ENCODE measurements at places on chromosomes 3 and 15. TPM values are rescaled to one million over a fixed set of nuclear protein-coding genes. Genes with fewer than 3 reads are reported as not detected.
A peak's percentile ranks its signal among the peaks of the same experiment; 100 is the strongest.

DNA sequence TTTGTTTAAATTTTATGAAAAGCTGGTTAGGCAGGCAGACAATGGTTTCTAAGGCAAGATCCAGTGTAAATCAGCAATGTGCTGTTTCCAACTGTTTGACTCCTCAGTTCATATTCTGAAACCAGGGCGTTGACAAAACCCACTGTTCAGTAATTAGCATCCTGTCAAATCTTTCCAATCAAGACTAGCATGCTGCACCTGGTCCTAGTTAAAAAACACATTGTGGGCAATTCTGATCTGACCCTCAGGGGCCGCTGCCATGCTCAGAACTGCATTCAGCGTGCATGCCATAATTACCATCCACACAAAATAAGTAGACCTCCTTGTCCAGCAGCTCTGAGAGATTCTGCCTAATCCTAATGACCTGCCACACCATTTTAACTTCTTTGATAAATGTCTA is 20.9 kb upstream of the RBP1 start:
- no peak for DNase-seq

The KCNAB1 gene
- total RNA-seq = not detected

The LRTM1 gene
- not detected for total RNA-seq

The ARGFX gene
- not detected for total RNA-seq

DNA sequence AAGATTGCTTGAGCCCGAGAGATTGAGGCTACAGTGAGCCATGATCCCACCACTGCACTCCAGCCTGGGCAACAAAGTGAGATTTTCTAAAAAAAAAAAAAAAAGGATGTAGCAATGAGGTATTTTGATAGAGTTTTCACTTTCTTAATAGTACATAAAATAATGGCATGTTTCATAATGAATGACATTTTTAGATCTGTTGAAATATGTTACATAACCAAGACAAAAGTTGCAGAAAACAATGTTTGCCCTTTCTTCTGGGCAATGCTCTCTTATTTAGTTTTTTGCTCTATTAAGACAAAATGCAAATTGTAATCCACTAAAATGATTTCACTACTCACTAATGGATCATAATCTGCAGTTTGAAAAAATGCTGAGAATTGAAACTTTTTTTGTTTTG is 4.4 kb upstream of the MAPK6 start:
- no peak for DNase-seq

GRCh38 chr3:10779293-10779805 is 36.7 kb upstream of the SLC6A11 start:
- DNase-seq = no peak

DNA sequence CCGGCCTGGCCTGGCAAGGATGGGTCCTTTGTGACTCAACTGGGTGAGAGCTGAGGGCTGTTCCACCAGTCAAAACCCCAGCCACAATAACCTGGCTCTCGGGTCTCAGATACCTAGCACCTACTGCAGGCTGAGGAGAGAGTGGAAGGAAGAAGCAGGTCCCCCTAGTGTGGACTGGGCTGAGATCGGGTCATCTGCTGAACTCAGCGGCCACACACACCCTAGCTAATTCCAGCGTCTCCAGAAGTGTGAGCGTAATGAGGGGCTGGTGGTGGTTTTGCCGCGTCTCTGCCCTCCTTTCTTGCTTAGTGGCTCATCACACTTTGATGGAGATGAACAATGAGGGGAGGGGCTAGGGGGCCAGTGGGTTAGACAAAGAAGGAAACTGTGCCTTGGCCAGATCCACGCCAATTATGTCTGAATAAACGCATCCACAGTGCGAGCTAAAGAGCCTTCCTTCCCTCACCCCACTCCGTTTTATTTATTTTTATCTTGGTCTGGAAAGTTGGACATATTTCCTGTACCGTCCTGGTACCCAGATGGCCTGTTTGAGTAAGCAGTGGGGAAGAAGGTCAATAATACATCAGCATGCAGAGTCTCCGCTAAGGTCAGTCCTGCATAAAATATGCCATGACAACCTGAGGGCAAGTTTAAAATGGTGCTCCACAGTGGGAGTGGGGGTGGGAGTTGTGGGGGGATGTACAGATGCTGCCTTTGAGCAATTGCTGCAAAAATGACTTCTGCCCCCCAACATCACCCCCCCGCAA is 370.0 kb downstream of the WDR72 start:
- DNase-seq = no peak

DNA sequence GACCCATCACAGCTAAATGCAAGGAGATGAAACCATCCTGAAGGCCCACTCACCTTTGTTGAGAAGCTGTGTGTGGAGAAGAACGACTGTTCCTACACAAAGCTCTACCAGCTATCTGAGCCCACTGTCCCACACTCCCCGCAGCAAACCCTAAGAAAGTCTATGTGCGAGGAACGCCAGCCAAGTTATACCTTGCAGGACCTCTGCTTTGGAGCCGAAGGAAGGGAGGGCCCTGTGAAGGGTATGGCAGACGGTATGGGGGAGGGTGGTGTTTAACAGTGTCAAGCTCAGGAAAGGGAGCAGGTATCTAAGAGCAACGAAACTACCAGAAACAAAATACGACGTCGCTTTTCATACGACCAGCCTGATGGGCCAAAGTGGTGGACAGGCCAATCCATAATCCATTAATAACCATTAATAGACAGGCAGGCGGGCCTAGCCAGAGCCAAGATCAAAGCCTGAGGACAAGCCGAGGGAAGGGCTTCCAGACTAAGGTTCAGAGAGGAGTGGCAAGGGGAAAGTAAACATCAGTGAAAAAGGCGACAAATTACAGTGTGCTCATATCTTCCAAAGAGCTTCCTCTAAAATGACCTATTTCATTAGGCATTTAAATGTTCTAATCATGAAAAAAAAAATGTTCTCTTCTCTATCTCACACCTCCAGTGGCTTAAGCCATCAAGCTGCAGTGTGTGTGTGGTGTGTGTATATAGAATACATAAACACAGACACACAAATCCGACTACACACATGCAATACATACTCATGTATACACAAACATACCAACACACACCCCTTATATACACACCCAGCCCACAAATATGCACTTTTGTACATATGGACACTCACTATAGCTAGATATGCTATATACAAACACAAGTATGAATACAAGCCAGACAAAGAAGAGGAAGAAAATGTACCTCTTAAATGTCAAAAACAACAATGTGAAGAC is 43.9 kb downstream of the PTPN23 start:
- no peak for DNase-seq

DNA sequence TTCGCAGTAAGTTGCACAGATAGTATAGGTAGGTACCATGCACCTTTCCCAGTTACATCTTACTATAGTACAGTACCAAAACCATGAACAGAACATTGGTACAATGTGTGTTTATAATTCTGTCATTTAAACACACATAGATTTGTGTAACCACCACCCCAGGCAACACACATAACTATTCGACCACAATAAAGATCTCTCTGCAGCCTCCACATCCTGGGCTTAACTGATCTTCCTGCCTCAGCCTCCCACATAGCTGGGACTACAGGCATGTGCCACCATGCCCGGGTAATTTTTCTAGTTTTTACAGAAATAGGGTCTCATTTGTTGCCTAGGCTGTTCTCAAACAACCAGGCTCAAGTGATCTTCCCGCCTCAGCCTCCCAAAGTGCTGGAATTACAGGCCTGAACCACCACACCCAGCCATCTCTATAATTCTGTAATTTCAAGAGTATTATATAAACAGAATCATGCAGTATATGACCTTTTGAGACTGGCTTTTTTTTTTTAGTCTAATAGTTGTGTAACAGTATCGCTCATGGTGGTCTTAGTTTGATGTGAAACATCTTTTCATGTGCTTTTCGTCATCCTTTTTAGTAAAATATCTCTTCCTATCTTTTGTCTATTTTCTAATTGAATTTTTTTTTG is 13.3 kb upstream of the TMF1 start:
- no peak for DNase-seq

DNA sequence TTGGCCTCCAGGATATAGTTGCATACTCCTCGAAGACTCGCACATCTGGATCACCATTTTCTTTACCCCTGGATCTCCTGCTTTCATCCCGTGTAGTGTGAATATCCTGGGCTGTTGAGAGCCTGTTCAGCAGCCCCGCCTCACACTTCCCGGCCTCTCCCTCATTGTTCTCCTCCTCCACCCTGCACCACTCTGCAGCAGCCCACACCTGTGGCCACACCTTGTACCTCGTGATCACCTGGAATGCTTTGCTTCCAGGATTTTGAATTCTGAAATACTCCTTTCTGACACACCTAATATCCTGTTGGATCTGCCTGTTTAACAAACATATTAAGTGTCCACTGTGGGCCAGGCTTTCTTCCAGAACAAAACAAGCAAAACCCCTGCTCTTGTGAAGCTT is 14.4 kb downstream of the ABHD17C start:
- no peak for DNase-seq

DNA sequence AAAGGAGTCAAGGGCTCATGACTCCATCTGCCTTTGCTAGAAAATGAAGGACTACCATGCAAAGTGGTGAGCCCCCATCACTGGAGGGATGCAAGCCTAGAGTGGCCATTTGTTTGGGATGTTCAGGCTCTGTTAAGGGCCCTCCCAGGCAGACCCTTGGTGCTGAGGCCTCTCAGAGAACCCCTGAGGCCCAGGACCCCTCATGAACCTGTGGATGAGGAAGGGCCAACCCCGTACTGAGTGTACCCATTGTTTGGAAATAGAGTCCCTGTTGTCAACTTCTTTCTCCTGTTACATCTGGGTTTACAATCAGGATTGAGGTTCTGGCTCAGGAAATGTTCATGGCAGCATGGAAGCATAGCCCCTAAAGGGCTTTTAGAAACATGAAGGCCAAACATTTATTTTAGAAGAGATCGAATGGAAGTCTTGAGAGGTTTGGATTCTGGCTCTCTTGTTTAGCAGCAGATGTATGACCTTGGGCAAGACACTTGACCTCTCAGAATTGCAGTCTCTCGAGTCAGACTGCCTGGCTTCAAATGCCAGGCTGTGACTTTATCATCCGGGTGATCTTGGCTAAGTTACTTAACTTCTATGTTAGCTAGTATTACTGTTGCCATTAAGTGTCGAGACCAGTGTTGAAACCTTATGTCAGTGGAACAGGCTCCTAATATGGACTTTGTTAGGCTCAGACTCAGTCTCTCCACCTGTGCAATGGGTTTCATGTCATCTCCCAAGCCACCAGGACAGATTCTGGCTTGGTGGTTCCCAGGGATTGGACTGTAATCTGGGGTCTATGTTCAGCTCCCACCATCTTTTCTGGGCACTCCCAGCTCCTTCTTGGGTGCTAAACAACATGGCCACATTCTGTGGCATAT is 12.4 kb downstream of the ITGA11 start:
- no peak for DNase-seq

DNA sequence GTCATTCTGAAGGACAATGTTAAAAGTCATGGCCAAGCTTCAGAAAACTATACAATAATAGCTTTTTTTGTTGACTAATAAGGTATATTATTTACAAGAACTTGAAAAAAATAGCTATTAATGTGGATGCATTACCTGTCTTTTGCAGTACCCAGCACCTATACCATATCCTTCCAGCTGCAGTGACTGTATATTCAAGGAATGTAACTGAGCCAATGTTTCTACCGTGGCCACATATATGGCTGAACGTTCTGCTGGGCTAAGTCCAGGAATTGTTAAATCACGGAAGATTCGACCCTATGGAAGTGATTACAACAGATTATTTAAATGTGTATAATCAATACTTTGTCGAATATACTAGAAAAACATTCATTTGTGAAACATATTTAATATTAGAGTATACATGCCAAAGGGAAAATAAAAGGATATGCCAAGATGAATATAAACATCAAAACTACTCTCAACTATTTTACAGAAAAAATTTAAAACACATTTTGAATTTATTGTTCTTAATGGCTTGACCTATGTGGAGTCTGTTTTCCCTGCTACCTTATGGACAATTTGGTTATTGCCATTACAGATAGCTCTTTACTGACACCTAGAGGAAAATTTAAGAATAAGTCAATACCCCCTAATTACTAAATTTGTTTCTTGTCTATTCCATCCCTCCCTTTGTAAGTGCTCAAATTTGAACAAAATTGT is 17.6 kb downstream of the ACAD11 start:
- DNase-seq = peak; percentile 54

DNA sequence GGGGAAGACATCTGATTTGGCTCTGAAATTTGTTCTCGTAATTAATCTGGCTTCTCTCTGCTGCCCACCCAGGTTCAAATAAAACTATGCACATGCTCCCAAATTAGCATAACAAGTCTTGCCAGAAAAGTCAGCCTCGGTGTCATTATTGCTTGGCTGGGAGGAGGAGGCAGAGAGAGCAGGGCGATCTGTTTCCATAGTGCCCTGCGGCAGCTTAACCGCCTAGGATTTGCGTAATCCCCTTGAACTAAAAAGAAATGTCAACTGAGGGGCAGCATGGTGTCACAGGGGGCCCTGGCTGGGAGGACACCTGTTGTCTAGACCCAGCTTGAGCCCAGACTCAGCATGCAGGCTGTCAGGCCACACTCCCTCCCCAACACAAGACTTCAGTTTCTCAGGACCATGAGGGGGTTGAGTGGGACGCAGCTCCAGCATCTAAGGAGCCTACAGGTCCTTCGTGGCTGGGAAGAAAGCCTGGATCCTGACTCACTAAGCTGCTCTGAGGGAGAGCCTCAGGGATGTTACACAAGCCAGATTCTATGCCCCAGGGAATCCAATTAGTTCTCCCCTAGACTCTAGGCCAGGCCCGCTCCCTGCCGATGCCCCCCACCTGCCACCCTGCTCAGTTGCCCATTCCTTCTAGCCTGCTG is 17.3 kb downstream of the MRPS11 start:
- DNase-seq = no peak

The GPR87 gene
- total RNA-seq = not detected

- DNase-seq = no peak
Observed at GRCh38 chr3:23242106-23242505, 39.0 kb downstream of the UBE2E2 start.

The SCG5 gene
- not detected for total RNA-seq

DNA sequence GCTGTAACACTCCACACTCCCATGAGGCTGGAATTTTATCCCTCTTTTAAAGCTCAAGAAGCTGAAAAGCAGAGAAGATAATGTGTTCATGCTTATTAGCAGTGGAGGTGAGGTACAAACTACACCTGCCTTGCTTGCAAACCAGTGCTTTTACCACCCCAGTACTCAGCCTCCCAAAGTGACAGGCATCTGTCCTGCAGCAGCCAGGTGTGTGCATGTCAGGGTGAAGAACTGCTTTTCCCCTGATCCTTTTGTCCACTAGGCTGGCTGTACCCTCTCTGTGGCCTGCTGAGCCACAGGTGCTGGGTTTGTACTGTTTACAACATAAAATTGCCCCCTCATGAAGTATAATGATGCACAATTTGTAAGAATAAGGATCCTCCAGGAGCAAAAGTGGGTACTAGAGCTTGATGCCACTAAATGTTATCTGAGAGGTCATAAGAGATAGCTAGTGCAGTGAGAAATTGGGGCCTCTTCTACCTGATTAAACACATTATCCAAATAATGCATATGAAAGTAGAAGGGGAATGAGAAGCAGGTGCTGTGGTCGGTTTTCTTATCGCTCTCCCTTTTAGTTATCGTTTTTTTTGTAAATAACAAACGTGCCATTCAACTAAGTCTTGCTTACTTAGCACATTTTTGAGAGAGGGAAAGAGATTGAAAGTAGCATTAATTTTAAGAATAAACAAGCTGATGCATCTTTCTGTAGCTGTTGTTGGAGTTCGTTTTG is 39.2 kb upstream of the GADL1 start:
- DNase-seq = no peak

- peak; percentile 75 for DNase-seq
Observed at GRCh38 chr3:63921741-63922482, 9.7 kb upstream of the SCAANT1 start.

The PROK2 gene
- not detected for total RNA-seq

The CHRM5 gene
- total RNA-seq = not detected
